ENCODE measurements at places on chromosomes 5 and 9.

GRCh38 chr5:75050415-75050814 is 1.9 kb downstream of the GCNT4 start:
- no peak for DNase-seq

DNA sequence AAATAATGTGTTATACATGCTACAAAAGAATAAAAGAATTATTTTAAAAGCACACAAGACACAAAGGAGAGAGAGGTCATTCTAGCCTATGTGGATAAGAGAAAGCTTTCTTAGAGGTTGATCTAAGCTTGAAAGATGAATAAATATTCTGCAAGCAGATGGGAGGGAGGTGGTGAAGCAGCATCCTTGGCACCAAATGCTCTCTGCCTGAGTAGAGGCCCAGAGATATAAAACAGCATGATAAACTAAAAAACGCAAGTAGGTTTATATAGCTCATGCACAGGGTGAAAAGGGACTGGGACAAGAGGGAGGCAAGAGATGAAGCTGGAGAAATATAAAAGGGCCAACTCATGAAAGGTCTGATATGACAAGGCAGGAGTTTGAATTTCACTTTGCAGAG is 283.2 kb upstream of the POU5F2 start:
- no peak for DNase-seq

DNA sequence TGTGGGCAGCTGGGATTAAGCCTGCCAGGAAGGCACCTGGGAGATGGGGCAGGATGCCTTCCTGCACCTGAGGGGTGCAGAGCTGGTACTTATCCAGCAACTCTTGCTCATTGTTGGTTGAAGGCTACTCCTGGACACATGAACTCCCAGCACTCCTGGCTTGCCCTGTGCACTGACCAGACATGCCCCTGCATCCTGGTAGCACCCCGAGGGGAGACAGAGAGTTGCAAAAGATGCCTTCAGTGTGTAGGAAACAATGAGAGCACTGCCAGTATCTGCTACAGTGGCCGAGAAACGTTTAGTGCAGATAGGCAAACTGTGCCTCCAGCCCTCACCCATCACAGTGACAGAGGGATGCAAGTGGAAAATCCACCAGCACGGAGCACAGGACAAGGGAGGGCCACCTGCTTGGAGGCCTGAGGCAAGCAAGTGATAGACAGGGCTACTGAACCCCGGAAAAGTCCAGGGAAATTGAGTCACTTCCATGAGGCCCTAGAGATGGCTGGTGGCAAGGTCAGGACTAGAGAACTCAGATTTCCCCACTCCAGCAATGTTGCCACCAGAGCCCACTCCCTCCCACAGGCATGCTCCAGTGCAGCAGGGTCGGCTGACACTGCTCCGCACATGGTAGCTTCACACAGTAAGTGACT is 171.1 kb downstream of the FSTL4 start:
- DNase-seq, result no peak

DNA sequence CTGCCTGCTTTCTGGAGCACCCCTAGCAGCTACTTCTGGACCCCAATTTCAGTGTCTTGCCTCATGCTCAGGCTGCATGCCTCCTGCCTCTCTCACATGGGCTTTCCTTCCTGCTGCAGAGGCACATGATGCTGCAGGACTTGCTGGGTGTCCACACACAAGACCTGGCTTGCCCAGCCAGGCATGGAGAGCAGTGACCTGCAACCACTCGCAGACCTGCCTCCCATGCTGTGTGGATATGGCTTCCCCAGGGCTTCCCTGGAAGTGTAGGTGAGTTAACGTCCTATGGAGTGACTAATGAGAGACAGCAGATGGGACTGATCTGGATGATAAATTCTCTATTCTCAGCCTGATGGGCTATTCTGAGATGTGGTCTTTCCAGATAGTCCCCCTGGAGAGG is 53.2 kb upstream of the SMIM32 start:
- DNase-seq, result no peak

- DNase-seq, result no peak
Measured at GRCh38 chr9:132588501-132589147, 6.2 kb downstream of the BARHL1 start.

DNA sequence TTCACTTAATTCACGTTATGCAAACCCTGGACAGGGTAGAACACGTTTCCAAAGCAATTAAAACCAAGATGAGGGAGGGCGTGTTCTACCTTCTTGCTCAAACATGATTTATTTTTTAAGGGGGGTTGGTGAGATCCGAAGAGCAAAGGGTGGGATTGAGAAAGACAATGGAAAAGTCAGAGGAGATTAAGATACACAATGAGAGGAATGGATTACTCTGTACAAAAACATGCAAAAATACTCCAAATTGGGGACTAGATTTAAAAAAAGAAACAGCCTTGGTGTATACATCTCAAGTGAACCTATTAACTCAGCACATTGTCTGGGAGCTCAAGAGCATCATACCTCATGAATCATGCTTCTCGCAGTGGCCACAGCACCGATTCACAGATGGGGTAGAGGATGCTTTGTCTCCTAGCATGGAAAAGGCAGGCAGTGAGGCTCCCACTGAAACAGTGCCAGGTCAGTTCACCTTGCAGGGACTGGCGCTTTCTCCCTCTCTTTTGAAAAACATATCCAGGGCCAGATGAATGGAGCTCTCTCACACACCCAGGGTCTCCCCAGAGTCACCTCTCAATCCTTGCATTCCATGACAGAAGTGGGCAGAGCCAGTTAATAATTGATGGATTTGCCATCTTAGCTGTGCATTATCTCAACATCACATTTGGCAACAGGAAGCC is 459.7 kb downstream of the BNC2 start:
- no peak for DNase-seq

DNA sequence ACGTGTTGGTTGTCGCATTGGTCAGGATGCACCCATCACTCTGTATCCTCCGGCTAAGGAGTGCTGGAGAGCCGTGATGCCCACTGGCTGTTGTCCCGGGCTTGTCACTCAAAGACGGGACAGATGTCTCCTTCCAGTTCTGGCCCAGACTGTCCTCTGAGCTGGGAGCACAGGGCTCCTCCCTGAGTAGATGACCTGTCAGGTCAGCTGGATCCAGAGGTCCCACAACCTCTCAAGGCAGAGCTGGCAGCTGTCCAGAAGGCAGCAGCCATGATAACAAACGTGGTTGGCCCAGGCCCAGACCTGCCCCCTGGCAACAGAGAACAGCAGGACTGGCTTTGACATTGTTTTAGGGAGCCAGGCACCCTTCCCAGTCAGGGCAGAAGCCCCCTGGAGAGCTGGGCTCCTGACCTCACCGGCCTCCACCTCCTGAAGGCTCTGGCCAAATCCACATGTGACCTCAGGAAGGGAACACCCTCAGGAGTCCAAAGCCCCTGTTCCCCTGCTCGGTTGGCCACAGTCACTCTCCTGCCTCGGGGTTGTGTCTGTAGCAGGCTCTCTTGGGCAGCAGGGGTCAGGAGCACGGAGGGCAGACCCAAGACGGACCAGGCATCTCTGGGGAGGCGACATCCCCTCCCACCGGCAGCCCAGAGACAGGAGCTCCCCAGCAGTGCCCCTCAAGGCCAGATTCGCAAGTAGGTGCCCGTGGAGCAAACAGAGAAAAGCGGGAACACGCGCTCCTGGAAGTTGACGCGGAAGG is 10.3 kb downstream of the TRIM7 start:
- no peak for DNase-seq

DNA sequence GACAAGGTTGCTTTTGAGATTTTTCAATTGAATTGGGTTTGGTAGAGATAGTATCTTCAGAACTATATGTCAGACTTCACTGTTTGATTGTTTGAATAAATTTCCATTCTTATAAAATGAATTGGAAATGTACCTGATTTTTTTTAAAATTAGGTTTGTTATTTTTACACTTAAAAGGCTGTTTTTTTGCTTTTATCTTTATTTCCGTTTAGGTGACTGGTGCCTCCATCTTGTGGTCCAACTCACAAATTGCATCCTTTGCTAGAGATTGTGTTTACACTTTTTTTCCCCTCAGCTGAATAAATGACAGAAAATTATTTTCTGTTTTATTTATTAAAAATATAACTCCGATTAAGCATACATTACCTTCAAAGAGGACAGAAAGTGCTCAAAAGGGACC is 15.6 kb downstream of the NDUFAF2 start:
- no peak for DNase-seq

- DNase-seq, result no peak
Measured at GRCh38 chr9:116368680-116369079, 215.1 kb downstream of the PAPPA start.

DNA sequence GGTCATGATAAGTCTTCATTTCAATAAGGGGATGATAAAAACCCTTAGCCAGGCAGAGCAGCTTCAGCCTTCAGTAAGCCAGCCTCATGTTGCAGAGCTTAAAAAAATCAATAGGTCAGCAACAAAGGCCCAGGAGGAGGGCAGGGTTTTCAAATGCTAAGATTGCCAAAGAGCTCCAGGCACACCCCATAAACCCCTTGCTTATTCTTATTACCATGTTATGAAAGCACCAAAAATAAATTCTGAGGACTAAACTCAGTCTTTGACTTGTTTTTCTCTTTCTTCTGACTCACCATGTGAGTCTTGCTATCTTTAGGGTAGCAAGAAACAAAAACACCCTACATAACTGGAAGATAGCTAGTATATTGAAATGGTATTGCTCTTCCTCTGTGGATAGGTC is 317.1 kb downstream of the KCTD16 start:
- DNase-seq, result no peak

GRCh38 chr9:112288029-112288428 is 45.4 kb downstream of the PTBP3 start:
- no peak for DNase-seq

GRCh38 chr9:81653240-81653639 is 36.1 kb downstream of the TLE1 start:
- no peak for DNase-seq

- DNase-seq, result no peak
Measured at GRCh38 chr9:132894862-132895835, 16.5 kb downstream of the SPACA9 start.

DNA sequence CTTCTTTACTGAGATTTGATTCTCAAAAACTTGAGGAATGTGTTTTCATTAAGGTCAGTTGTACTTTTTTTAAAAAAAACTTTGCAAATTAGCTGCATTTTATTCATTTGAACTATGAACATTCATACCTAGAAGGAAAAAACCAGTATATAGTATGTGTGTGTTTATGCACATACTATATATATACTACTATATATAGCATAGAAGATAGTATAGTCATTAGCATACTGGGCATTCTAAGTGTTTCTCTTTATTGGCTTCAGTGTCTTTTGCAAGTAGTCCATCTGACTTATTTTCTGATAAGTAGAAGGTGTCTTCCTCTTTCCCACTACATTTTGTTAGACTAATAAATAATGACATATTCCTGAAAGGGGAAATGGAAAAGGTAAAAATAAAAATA is 33.0 kb downstream of the ELOVL7 start:
- no peak for DNase-seq

DNA sequence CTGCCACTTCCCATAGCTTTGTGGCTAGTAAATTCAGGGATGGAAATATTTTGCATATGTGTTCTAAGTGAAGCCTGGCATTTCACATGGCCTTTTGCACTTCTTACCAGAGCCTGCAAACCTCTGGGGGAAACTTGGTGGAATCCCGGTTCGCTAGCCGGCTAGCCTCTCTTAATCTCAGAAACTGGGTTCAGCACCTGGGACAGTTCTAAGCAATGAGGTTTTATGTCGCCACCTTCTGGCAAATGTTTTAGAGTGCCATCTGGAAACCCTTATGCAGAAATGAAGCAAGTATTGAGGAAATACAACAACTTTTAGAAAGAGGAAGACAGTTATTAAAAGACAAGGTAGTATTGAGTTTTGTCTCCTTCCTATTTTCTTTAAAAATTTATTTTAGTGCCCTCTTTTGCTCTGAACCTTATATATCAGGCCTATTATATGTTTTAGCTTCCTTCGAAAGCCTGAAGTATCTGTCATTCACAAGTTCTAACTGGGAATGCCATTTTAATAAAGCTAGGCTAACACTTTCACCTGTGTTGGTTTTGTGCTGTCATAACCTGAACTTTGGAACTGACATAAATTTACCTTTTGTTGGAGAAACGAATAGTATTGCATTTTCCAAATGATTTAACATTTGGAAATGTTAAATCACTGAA is 963 bp upstream of the HTR1A start:
- DNase-seq, result no peak

GRCh38 chr5:151110992-151111391 is 30.2 kb upstream of the TNIP1 start:
- no peak for DNase-seq

DNA sequence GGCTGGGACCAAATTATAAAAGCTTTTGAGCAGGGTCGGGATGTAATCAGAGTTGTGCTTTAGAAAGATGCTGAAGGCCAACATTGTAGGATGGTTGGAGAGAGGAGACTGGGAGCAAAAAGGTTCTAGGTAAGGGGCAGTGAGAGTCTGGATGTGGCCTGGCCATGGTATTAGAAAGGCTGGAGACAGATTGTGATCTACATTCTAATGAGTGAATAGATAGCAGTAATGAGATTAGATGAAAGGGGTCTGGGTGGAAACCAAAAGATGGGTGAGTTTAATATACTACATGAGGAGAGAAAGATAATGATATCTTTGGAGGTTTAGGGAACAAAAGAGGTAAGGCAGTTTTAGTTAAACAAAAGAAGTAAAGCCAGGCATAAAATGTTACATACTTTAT is 88.8 kb upstream of the SH3GL2 start:
- no peak for DNase-seq

GRCh38 chr5:88875341-88876234 is 7.4 kb downstream of the MEF2C start:
- DNase-seq, result no peak

- no peak for DNase-seq
Measured at GRCh38 chr9:20302197-20302596, 320.1 kb downstream of the MLLT3 start.

DNA sequence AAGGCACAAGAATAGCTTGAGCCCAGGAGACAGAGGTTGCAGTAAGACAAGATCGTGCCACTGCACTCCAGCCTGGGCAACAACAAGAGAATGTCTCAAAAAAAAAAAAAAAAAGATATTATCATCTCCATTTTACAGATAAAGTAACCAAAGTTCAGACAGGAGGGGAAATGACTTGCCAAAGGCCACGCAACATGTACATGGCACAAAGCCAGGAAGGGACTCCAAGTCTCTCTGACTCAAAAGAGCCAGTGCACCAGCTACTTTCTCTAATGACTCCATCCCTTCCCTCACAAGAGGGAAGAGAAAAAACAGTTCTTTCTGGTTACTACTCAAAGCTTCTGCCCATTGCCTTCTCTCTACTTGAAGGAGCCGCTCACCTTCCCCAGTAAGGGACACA is 34.1 kb downstream of the SIL1 start:
- DNase-seq, result no peak

DNA sequence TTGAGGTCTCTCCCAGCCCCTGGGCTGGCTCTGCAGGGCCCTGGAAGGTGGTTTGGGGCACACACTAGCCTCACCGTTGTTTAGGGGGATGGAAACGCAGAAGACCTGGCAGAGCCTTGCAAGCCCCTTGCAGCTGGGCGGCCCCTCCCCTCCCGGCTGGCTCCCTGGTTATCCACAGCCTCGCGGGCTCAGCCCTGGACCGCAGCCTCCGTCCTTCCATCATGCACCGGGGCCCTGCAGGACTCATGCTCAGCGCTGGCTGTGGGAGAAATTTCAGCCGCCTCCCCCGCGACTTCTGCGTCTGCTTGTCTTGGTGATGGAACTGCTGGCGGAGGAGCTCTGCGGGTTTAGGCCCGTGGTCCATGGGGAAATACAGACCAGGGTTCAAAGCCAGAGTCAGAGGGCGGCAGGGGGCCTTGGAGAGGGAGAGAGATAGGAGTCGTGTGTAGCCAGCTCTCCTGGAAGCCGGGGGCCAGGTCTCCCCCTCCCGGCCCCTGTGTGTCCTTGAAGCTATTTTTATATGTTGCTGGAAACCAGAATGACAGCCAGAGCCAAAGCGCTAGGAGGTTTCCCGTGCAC is 75.8 kb upstream of the IER5L start:
- DNase-seq, result no peak

- no peak for DNase-seq
Measured at GRCh38 chr9:124894035-124894740, 32.3 kb downstream of the ARPC5L start.

- no peak for DNase-seq
Measured at GRCh38 chr9:133989625-133990365, 2.3 kb downstream of the VAV2 start.

Data from stimulated activated CD8-positive, alpha-beta memory T cell treated with anti-CD3 and anti-CD28 coated beads, Interleukin-7, amount 100 ng/mL, for 24 hours (primary cell).